Stimulated activated CD8-positive, alpha-beta memory T cell treated with anti-CD3 and anti-CD28 coated beads, Interleukin-12 subunit alpha, Interleukin-12 subunit beta, amount 100 ng/mL, for 4 hours (primary cell): ENCODE measurements at places on chromosomes 6 and 20.

DNA sequence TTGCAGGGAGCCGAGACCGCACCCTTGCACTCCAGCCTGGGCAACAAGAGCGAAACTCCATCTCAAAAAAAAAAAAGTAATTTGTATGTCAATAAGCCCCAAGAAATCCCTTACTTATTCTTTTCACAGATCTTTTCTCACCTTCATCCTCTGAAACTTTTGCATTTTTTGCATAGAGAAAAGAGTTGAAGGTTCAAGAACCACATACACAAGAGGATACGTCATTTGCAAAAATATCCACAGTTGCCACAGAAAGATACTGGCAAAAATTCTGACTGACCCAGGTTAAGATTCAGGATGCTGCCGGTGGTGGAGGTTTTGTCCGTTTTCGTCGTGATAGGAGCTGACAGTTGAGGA, 94.5 kb downstream of the ZMYND8 start:
- no peak for DNase-seq

- no peak for DNase-seq
These were observed 25.5 kb upstream of the VEGFA start for GRCh38 chr6:43744491-43744890.

DNA sequence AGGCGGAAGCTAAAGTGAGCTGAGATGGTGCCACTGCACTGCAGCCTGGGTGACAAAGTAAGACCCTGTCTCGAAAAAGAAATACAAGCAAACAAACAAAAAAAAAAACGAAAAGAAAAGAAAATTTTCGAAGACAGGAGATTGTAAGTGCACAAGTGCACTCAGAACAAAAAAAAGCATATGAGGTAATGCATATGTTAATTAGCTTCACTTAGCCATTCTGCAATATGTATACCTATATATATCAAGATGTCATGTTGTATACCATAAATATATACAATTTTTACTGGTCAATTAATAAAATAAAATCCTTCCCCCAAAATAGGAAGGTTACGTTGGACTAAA, 127.5 kb downstream of the RIN2 start:
- DNase-seq = no peak

DNA sequence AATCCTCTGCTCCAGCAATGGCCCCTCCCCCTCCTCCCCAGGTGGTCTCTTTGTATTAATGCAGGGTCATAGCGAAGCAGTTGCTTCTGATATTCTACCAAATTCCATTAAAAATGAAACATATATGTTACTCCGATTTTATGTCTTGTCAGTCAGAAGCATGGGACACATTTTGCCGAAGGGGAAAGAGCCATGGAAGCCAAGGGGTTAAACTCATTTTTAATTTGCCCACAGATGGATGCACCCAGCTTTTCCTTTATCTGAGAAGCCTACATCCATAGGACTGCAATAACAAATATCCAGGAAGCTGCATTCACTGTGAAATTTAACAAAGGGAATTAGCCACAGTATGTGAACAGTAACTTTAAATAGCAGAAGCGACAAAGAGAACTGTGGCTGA, 688.2 kb downstream of the QKI start:
- DNase-seq = no peak
